CD8-positive, alpha-beta T cell (primary cell): ENCODE measurements at places on chromosomes 3 and 15.

GRCh38 chr3:28905798-28906197, 375.1 kb upstream of the RBMS3 start:
- no peak for DNase-seq

GRCh38 chr3:183822631-183823030, 2.7 kb downstream of the MAP6D1 start:
- no peak for DNase-seq

DNA sequence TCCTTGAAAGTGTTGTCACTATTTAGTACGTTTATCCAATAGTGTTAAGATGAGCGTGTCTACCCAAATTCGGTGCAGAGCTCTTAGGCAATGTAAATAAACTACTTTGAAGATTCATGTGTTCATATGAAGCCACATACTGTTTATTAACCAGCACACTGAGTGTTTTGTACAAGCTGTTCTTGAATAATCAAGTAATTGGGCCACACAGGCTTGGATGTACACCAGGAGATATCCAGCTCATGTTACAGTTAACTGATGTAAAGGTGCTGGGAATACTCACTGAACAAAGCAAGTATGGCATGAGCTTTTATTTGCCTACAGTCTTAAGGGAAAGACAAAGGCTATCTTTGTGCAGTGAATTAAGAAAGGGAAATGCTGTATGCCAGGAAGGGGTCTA, 632 bp upstream of the DHX36 start:
- no peak for DNase-seq

DNA sequence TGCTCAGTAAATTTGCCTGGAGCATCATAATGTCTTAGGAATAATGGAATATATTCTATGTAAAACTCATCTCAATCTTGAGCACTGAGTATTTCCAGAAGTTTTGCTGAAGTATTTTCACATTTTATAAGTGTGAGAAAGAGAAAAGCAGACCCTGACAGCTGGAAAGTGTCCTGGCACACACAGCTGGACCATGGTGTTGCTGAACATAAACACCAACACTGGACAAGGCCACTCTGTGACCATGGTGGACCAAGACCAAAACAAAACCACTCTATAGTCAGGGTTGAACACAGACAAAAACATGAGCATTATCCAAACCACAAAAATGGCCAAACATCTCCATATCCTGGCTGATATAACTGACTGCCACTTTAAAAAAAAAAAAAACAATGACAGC, 15.1 kb upstream of the SGO1 start:
- no peak for DNase-seq
